ENCODE measurements at places on chromosomes 7 and 10.

DNA sequence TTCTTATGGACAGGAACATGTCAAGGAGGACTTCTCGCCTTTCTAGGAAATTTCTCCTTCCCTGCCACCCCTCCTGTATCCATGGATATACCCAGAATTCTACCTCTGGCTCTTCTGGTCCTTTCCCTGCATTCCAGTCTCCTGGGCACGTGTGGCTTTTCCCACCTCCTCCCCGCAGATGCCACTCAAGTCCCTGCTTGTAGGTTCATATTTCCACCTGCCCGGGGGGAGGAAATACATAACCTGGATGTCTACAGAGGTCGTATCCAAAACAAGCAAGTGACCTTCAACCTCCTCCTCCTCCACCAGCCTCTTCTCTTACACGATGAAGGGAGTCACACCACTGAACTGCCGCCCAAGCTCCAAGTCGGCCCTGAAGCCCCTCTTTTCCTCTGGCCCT, 20.7 kb downstream of the FGFR2 start:
- DNase-seq, result no peak

DNA sequence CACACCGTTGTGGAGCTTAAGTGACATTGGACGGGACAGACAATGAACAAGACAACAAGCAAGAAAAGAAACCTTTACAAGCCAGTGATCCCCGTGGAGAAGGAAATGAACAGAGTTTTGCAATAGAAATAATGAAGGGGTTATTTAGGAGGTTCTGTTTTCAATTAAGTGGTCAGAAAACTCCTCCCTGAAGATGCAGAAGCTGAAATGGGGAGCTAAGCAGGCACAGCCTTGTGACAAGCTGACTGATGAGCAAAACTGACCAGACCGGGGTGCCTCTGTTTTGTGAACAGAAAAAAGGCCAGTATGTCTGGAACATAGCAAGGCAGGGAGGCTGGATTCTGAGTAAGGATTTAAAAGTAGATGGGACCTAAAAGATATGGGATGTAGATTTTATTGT, 299.8 kb upstream of the POM121L12 start:
- DNase-seq, result no peak

- DNase-seq, result no peak
Measured at GRCh38 chr10:24804956-24805355, 81.3 kb upstream of the ARHGAP21 start.

DNA sequence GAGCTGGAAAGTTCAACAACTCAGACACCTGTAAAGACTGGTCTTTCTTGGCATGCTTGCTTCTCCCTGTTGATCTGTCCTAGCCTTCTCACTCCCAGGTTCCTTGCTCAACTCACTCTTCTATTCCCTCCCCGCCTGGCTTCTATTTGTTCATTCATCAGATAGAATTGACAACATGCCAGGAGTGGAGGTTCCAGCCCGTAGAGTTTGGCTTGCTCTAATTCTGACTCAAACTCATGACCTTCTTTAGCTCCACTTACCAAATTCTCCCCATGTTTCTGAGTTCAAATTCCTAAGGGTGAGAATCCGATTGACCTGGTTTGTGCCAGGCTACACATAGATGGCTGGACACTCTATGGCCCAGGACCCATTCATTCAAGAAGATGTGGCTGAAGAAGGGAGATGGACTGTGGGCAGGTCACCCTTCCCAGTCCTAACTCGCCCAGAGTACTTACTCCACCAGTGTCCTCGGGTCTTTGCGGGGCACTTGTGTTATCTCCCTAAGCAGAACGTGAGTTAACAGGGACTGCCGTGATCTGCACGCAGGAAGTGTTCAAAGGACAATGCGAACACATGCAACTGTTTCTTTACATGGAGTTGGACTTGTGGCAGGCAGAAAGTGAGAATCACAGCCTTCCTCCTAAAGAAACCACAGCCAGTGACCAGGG, 4.0 kb upstream of the TMEM236 start:
- no peak for DNase-seq

DNA sequence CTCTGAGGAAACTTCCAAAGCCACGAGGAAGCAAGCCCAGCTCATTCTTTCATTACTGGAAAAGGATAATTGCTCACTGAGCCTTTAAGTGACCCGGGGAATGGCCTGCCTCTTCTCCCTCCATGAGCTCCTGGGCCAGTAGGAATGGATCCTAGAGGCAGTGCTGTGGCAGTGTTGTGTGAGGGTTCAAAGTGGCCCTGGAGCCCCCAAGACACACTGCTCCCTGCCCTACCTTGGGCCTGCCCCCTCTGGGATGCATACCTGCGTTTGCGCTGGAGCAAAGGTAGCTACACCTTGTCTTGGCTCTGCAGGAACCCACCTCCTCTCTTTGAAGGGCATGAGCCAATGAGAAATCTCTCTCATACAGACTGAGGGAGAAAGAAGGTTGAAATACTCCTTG, 115.8 kb upstream of the ANLN start:
- DNase-seq, result no peak

DNA sequence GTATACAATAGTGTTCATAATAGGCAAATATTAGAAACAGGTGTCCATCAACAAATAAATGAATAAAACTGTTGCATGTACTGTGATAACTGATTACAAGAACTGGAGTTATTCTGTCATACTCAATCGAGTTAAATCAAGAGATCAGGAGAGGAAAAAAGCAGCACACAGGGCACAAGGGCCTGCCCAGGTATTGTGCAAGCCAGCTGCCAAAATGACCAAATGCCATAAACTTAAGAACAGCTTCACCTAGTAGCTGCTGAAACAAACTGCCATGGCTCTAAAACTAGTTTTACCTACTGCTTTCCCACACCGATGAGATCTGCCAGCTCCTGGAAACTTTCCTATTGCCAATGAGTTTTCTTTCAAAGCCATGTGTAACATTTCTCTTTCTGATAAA, 12.2 kb downstream of the GSAP start:
- no peak for DNase-seq

- DNase-seq, result no peak
Measured at GRCh38 chr10:90378524-90379076, 479.2 kb downstream of the HTR7 start.

GRCh38 chr7:26195867-26196657, 4.5 kb downstream of the HNRNPA2B1 start:
- no peak for DNase-seq

- peak; percentile 15 for DNase-seq
Measured at GRCh38 chr7:129785685-129786514, 166.9 kb downstream of the UBE2H start.

GRCh38 chr10:94180576-94180975, 182.2 kb downstream of the NOC3L start:
- DNase-seq, result no peak

DNA sequence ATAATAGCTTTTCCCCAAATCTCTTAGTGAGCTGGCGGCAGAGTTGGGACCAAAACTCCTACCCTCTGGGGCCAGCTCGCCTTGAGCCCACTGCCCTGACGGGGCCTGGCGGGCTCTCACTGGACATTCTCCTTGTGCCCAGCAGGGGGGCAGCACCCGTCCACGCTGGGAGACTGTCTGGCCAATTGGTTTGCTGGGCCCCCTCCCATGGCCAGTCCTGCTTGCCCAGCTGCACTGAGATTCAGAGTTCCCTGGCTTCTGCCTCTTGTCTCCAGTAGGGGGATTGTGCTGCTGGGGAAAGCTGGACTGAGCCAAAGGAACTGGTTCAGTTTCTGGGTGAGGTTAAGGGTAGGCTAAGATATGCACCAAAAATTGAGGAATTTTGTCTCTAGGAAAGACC, 59.8 kb downstream of the RAMP3 start:
- no peak for DNase-seq

DNA sequence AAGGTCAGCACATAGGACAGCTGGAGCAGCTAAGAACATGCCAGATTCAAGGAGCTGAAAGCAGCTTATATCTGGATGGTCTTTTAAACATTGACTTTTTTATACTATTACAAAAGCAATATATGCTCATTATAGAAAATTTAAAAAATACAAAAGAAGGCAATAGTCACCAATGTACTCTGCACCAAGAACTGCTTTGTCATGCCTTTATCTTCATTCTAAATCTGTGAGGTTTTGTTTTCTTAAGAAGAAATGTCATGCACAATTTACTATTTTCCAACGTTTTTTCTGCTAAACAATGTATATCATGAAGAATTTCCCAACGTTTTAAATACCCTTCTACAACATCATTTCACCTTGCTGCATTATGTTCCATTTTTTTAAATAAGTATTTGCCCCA, 2.8 kb downstream of the LIPM start:
- DNase-seq, result no peak

DNA sequence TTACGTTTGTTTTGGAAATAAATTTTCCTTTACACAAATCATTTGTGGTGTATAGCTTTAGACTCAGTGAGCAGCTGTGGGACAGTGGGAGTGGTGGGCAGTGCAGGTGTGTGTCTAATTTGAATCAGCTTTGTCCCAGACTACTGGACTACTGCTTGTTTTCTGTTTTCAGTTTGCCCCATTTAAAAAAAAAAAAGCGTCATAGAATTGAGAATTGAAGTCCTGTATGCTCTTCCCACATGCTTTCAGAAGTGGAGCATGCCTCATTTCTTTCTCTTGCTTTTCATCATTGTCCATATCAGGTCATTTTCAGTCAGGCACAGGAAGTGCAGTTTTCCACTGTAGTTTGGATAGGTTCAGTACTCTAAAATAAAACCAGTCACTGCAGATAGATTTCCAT, 66.1 kb downstream of the SHH start:
- no peak for DNase-seq

GRCh38 chr7:157405914-157406810, 69.4 kb downstream of the DNAJB6 start:
- no peak for DNase-seq

GRCh38 chr10:27529010-27529783, 25.1 kb downstream of the RAB18 start:
- no peak for DNase-seq

DNA sequence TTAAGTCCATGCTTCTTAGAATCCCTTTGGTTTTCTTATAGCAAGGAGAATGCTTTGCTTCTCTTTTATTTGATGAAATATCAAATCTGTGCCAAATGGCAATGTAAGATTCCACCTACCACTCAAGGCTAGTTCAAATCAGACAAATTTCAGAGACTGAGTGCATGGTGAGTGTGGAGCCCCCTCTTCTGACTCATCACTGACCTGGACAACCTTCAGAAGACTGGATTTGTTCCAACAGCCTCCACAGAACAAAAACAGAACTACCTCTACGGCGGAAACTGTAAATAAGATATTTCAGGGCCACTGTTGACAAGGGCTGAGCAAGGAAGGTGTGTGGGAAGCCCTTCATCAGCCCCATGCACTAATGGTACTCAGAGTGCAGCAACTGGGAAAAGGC, 21.1 kb downstream of the NCAPG2 start:
- no peak for DNase-seq

- DNase-seq, result no peak
Measured at GRCh38 chr10:84355106-84355505, 26.7 kb downstream of the CCSER2 start.

DNA sequence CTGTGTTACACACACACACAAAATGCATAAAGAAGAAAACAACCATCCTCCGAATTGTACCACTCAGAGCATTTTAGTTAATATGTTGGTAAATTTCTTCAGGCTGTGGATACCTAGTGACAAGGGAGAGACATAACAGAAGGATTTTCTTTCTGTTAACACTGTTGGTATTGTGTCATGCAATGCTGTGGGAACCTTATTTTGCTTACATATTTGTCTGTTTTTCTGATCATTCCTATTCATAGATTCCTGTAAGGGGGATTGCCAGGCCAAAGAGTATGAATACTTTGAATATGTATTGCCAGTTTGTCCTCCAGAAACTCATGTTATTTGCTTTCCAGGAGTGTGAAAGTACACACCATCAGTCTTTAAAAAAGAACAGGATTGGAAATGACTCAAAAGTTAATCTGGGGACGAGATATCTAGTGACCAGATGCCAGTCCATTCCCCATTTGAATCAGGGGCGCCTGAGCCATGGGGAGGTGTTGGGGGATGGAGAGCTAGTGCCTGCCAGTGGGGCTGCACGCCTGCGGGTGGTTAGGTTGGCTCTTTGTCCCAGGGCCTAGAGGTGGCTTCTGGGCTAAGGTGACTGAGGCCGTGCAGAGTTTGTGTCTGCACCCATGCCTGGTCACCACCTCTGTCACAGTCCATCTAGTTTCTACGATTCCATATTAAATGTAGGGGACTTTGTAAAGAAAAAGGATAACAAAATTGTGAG, 142.0 kb downstream of the PTPN20 start:
- no peak for DNase-seq

GRCh38 chr7:30648744-30649540, 33.3 kb downstream of the CRHR2 start:
- no peak for DNase-seq

DNA sequence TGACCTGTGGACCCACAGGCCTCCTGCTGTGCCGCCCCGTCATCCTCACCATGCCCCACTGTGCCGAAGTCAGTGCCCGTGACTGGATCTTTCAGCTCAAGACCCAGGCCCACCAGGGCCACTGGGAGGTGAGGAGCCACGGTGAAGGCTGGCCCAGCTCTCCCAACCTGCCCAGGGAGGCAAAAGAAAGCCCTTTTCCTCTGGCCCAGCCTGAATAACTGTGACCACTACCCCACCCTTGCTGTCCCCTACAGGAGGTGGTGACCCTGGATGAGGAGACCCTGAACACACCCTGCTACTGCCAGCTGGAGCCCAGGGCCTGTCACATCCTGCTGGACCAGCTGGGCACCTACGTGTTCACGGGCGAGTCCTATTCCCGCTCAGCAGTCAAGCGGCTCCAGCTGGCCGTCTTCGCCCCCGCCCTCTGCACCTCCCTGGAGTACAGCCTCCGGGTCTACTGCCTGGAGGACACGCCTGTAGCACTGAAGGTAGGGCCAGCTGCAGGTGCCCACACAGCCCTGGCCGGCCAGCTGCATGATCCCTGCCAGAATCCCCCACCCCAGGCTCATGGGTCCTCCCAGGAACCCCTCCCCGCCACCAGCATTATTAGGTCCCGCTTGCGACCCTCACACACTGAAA, 25.5 kb upstream of the SLC29A3 start:
- no peak for DNase-seq

DNA sequence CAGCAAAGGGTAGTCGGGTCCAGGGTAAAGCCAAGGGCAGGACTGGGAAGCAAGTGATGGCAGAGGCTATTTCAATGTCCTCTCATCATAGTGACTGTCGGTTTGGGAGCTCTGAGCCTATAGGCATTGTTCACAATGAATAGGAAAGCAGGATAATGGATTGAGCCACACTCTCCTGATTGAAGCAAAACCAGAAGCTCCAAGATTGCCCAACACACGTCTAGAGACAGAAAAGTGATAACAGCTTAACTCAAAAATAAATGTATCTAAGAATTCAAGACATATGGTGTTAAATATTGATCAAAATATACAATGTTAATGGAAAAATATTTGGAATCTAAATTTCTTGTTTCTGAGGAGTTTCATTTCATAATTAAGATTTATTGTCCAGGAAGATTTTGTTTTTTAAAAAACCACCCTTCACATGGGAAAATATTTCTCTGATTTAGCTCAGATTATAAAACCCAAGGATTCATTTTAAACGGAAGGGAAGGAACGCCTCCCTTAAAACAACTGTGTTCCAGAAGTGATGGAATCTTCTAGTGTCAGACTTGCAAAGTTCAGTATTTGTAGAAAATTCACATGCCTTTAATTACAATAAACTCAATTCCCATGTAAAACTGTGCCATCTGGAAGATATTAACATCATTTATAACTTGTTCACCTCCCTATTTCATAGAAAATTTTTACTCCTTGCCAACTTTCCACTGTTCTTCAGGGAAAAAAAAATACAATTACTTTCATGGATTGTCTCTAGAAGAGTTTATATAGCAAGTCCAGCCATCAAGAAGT, 54.5 kb downstream of the NRP1 start:
- DNase-seq, result no peak

GRCh38 chr10:110077436-110078130, 69.8 kb downstream of the ADD3 start:
- DNase-seq, result no peak

- DNase-seq, result no peak
Measured at GRCh38 chr10:73894245-73894971, 16.5 kb upstream of the PLAU start.

Measured in stimulated activated CD4-positive, alpha-beta T cell treated with anti-CD3 and anti-CD28 coated beads, Interleukin-4, amount 100 ng/mL, for 1 hour (primary cell).